ENCODE measurements at places on chromosomes 6 and 20.

DNA sequence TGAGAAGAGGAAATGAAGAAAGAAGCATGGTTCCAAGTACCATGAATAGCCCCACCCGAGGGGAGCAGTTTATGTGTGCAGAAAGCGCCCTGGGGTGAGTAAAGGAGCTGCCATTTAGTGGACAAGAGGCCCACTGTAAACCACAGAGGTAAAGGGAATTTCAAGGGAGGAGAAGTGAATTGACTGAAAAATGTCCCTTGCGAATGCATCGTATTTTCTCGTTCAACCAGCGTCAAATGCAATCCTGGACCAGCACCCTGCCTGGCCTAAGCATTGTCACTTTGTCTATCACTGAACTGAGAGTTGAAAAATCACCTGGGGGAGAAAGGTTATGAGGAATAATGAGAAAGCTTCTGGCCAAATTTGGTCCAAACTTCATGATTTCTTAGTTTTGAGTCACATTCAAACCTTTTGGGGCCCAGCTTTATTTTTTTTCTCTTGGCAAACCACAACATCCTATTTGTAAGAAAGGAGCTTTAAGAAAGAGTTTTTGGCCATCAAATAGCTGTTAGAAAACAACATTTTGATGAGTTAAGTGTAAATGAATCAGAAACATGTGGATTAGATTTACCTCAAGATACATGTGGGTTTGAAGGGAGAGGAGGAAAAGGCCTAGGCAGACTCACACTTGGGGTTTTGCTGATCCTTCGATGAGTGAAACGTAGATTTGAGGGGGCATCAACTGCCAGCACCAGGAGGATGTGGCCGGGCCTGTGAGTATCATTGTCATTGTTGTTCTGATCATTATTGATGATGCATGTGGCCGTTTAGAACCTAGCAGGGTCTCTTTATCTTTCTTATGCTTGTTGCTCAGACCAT, 214.0 kb downstream of the CLIC5 start:
- no peak for DNase-seq

DNA sequence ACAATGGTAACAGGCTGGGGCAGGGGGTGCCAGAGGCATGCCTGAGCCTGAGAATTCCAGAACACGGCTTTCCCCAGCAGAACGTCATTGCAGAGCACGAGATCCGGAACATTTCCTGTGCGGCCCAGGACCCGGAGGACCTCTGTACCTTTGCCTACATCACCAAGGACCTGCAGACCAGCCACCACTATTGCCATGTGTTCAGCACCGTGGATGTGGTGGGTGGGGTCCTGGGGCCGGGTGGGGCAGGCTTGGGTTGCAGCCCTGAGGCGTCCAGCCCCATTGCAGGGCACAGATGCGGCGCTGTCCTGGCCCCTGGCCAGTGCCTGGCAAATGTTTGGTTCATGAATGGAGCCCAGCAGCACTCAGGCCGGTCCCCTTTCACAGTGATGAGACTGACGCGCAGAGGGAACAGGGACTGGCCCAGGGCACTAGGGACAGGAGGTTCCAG, 57.1 kb downstream of the TCP11 start:
- DNase-seq: no peak

GRCh38 chr6:167533851-167534250, 209.0 kb downstream of the TTLL2 start:
- no peak for DNase-seq

DNA sequence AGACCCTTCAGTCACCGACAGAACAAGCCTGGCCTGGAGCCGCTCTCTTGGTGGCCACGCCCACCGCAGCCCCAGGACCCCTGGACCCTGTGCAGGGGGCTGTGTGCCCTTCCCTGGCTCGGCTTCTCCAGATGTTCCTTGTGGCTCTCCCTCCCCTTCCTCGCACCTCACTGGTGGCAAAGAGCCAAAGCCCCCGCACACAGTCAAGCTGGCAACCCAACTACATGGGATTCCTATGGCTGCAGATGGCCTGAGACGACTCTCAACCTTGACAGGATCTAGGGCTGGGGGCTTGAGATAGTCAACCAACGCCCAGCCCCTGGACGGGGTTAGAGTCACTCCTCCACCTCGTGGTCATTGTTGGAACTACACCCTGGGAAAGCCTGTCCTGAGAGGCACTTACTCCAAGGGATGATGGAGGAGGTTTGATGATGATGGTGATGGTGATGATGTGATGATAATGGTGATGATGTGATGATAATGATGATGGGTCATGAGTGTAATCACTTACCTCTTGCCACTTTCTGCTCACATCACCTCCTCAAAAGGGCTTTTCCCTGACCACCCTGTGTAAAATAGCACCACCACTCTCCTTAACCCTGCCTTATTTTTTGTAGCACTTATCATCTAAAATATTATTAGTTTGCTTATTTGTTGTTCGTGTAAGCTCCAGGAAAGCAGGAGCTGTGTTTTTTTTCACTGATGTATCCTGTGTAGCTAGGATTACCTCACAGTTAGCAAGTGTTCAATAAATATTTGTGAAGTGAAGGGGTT, 278.4 kb downstream of the LRFN2 start:
- peak; percentile 46 for DNase-seq

GRCh38 chr6:2740581-2740980, 10.1 kb downstream of the MYLK4 start:
- no peak for DNase-seq

DNA sequence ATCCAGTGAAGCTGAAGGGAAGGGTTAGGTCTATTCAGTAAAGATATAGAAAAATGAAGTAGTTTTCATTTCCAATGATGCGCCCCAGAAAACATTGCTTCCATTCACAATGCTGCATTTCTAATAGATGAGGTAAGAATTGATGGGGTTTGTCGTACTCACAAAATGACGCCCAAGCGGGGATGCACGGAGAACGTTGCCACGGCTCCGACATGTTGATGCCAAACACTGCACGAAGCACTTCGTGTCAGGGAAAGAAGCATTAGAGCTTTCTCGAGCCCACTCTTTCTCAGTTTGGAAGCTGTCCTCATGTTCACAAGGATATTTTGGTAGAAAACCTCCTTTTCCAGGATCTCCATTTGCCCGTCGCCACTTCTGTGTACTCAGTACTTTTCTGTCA, 21.6 kb upstream of the MAFB start:
- DNase-seq: no peak

GRCh38 chr6:125101631-125102030, 51.9 kb upstream of the TPD52L1 start:
- DNase-seq: no peak

GRCh38 chr20:17848249-17849048, 120.1 kb downstream of the SNX5 start:
- no peak for DNase-seq

DNA sequence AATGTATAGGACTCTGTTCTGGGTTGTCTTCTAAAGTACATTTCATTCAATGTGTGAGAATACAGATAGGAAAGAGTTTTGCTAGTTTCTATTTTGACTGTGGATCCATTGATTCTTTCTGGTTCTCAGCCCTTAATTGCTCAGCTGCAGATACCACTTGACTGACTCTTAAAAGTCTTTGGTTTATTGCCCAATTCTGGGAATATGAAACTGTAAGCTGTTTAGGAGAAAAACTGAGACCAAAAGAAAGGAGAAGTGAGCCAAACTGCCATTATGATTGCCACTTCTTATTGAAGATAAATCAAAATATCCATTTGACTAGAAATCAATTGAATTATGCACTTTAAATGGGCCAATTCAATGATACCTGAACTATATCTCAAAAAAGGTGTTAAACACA, 211.4 kb downstream of the ESR1 start:
- DNase-seq: no peak

DNA sequence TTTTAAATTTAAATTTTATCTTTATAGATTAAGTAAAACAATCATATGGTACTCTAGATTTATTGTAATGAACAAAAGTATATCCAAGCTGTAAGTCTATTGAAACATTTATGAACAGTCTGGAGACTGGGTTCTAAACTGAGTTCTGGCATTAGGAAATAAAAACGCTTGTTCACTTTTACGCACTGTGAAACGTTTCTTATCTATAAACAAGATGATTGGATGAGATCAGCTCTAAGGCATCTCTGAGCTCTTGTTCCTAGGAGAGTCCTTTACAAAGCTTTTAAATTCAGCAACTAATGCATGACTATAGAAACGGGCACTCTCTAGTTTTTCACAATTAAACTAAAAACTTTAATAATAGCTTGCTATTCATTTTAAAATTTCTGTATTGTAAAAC, 6.8 kb downstream of the HUS1B start:
- no peak for DNase-seq

DNA sequence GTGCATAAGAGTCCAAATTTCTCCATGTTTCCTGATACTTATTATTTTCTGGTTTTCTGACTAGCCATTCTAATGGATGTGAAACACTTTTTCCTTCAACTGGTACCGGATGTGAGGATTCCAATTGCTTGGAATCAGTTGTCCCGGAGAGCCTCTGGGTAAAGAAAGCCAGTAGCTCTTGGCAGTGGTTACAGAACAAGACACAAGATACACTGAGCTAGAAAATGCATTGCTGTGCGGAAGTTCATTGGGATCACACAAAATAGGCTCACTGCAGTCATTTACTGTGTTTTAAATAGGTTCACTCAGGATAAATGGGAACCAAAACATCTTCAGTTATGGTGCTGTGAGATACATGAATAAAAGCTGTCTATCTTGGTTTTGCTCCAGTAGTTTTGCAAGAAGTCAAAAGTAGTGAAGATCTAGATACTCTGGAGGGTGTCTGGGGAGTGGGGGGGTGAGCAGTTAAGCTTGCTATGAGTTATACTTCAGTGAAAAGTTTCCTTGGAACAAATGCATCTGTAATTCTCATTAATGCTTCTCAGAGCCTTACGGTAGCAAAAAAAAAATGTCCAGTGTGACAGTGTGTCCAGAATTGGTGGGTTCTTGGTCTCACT, 54.4 kb upstream of the RNF182 start:
- no peak for DNase-seq

DNA sequence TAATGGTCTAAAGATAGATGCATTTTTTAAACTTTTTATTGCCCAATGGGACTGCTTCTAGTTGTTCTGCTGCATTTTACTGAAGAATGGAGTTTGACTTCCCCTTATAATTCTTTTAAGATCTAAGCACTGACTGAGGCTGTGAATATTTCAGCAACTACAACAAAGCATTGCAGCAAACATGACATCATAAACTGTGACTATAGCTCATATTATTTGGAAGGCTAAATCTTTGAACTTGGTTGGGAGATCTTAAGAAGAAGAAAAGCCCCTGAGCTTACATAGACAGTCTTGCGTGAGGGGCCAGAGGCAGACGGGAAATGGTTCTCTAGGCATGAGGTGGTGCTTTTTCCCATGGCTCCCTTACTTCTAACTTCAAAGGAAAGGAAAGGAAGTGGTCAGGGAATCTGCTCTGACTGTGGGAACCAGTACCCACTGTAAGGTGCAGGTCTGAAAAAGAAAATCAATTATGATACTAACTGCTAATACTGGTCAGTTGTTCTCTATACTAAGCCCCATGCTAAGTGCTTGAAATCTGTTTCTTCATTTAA, 14.8 kb downstream of the HEY2 start:
- no peak for DNase-seq

- no peak for DNase-seq
These were observed 16.5 kb upstream of the TBCC start for GRCh38 chr6:42762426-42762859.

GRCh38 chr20:58223358-58223941, 5.0 kb downstream of the ANKRD60 start:
- no peak for DNase-seq

GRCh38 chr6:149508485-149508884, 23.7 kb upstream of the ZC3H12D start:
- DNase-seq: no peak

GRCh38 chr6:90044833-90045381, 150.6 kb downstream of the GJA10 start:
- DNase-seq: no peak

GRCh38 chr6:116036075-116036773, 24.5 kb downstream of the FRK start:
- DNase-seq: no peak

DNA sequence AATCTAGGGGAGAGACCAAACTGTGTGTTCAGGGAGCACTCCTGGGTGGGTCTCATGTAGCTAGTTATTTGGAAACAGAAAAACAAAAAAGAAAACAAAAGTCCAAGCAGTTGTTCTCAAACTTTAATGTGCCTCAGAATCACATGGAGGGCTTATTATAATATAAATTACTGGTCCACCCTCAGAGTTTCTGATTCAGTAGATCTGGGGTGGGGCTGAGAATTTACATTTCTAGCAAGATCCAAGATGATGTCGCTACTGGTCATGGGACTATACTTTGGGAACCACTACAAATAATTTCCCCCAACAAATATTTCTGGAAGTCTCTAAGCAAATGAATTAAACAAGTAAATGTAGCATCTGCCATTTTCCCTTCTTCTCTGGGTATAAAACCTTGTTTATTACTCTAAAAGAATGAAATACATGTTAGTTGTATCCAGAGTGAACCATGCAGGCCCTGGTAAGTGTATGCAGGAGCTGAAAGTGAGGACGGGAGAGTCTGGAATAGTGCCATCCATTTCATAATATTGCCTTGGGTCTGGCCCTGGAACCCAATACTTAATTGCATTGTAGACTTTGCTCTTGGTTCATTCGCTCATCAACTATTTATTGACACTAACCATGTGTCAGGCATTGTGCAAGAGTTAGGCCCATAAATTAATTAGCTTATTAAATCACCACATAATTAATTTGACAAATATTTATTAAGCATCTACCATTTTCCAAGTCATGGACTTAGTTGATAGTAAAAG, 490.8 kb downstream of the EPM2A start:
- DNase-seq: no peak

GRCh38 chr6:70257768-70258273, 45.1 kb downstream of the COL9A1 start:
- no peak for DNase-seq

GRCh38 chr6:156868385-156868784, 91.2 kb downstream of the ARID1B start:
- no peak for DNase-seq

DNA sequence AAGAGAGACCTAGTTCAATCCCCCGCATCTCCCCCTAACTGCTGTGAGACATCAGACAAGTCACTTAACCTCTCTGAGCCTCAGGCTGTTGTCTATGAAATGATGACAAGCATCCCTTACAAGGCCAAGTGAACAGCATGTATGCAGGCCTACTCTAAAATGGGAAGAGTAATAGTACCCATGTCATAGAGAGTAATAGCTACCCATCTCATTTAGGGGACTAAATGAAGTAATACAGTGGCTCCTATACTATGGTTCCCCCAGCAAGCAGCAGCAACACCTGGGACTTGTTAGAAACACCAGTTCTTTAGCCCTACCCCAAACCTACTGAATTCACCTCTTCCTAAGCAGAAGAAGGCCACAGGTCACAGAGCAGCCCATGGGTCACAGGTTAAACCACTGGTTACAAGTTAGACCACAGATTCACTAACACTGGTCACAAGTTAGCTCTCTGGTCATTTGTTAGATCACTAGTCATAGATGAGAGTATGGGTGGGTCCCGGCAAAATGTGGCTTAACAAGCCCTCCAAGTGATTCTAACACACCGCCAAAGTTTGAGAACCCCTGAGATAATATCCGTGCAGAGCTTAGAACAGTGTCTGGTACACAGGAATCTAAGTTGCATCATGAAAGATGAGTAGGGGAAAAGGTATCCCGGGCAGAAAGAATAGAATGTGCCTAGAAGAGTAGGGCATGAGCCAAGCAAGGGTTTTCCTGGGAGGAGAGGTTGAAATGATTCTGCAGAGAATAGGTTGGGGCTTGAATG, 1.4 kb downstream of the DEFB124 start:
- DNase-seq: no peak

GRCh38 chr20:982754-983153, 19.4 kb downstream of the RSPO4 start:
- no peak for DNase-seq

- DNase-seq: no peak
These were observed 343.0 kb upstream of the ARID1B start for GRCh38 chr6:156434049-156434794.

- no peak for DNase-seq
These were observed 300.5 kb downstream of the PLCB1 start for GRCh38 chr20:8432435-8433148.
